ENCODE measurements at places on chromosomes 2 and 18. TPM values are rescaled to one million over a fixed set of nuclear protein-coding genes. Genes with fewer than 3 reads are reported as not detected.
A peak's percentile ranks its signal among the peaks of the same experiment; 100 is the strongest.

DNA sequence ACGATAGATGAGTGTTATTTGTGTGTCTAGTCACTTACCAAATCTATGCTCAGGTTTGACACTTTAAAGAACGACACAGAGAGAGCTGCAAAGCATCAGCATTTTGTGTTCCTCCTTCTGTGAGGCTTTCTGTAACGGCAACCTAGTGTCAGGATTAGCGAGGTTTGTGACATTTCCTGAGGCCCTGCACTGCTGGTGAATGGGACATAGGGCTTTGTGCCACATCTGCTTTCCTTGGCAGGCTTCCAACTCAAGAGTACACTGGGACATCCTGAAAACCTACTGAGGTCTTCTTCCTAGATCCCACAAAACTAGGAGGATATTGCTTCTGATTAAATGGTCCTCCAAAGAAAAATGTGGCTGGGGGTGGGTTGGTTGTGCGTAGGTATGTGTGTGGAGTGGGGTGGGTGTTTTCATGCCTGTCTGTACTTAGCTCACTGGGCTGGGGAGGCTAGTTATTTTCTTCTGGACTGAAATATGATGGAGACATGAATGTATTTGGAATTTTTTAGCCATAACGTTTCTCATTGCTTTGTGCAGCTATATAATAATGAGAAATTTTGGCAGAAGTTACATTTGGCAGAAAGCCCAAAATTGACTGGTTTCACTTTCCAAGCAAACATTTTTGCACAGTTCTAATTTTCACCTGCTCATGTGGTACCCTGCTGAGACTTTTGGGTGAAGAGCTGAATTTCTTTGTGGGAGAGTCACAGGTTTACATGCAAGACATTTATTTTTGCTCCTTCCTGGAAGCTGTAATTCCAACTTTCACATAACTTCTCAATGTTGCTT lies 308.4 kb downstream of the XIRP2 start:
- peak; percentile 88 for DNase-seq

The ALK gene
- total RNA-seq: 0.27 TPM

DNA sequence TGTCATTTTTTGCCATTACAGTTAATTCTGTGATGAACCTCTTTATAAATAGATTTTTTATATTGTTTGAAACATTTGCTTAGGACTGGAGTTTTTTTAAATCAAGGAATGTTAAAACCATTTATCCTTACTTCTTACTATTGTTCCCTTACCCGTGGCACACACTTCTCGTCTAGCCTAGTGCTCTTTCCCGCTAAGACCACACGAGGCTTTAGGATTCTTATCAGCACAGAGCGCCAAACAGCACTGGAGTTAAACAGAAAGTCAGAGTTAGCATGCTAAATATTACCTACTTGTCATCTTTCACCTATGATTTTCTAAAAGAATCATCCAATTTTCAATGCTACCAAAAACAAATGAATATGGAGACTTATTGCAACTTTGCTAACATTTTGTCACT lies 112.6 kb downstream of the TMEFF2 start:
- no peak for DNase-seq

- no peak for DNase-seq
Measured at GRCh38 chr2:174566871-174567270, 30.7 kb downstream of the WIPF1 start.

The LBX2 gene
- 3.0 TPM for total RNA-seq

DNA sequence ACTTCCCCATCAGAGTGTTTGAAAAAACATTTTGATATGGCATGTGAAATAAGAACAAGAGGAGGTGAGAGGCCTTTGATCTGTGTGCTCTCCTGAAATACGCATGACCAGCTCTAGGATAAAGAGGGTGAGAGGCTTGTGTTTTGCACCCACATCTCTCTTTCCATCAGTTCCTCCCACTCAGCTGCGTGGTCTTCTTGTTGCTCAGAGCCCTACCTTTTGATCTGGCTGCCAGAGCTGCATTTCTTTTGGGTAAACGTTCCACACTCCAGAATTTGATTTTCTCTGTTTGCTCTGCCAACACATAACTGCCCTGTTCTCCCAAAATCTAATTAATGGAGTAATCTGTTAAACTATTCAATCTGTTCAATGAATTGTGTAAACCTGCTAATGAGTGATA lies 72.0 kb upstream of the FN1 start:
- no peak for DNase-seq

GRCh38 chr18:49656073-49656692 lies 94.3 kb downstream of the LIPG start:
- DNase-seq: no peak

- peak; percentile 86 for DNase-seq
Measured at GRCh38 chr2:101827246-101827645, 129.7 kb downstream of the MAP4K4 start.

DNA sequence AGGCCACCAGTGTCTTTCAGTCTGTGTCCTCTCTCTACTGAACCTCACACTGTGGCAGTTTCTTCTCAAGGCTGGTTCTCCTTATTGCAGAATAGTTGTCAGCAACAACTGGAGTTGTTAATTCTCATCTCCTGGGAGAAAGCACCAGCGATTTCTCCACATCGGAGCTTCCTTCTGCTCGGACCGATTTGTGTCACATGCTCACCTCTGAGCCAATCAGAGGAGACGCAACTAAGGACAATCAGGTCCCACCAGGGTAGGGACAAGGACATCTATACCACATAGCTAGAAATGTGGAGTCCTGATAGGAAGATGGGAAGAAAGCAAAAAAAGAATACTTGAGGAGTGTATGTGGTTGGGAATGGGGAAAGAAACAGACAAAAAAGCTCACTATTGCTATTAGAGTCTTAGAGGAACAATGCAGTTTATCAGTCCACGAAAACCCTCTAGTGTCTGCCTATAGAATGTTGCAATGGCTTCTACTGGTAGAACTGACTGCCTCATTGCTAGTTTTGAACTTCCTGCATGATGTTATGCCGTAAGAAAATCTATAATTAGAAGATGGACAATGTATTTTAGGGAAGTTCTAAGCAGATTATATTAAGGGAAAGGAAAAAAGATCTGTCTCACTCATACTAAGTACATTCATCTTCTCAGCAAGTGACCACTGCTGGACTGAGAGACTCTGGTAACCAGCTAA lies 169.7 kb downstream of the CDCA7 start:
- no peak for DNase-seq

The TTN gene
- total RNA-seq: 5.5 TPM

GRCh38 chr2:5042666-5043440 lies 649.3 kb upstream of the SOX11 start:
- no peak for DNase-seq

Measured in fibroblast of the aortic adventitia (primary cell).